Stimulated activated CD8-positive, alpha-beta memory T cell treated with anti-CD3 and anti-CD28 coated beads, Interleukin-4, amount 100 ng/mL, for 4 hours (primary cell): ENCODE measurements at places on chromosomes 5 and 9.

DNA sequence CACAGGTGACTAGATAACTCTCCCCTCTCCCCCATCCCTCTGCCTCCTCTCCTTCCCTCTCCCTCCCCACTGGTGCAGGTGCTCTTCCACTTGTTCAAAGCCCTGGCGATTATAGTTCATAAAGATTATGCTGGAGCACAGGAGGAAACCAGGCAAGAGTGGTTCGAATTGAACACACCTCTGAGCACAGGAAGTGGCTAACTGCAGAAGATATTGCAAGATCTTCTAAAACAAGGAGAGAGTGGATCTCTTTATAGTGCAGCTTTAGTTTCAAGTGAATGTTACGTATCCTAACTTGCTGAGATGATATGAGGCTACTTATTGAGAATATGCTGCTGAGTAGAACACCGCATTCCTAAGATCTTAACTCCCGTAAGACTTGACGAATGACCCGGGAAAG is 178.4 kb downstream of the GOLPH3 start:
- DNase-seq = no peak

DNA sequence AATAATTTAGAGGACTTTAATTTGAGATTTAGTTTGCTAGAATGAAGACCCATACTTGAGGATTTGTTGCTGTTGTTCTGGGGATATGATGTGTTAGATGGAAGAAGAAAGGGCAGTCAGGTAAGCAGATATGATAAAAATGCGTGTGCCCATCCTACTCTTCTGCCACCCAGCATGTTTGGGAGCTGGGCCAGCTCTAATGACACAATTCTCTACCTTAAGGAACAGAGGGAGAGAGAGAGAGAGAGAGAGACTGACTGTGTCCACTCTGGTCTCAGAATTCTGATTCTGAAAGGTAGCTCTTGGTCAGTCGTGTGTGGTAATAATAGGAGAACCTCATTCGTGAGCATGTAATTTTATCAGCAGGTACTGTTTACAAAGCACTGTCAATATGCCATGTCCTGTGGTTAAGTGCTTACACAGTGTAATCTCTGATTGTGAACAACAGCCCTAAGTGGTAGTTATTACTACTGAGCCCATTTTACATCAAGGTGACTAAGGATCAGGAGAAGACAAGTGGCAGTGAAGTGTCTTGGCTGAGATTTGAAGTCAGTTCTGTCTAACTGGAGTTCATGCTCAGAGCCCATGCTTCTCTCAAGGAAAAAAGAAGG is 307.4 kb upstream of the SEMA6A start:
- no peak for DNase-seq

GRCh38 chr5:151023651-151024050 is 3.3 kb downstream of the GPX3 start:
- DNase-seq = no peak

DNA sequence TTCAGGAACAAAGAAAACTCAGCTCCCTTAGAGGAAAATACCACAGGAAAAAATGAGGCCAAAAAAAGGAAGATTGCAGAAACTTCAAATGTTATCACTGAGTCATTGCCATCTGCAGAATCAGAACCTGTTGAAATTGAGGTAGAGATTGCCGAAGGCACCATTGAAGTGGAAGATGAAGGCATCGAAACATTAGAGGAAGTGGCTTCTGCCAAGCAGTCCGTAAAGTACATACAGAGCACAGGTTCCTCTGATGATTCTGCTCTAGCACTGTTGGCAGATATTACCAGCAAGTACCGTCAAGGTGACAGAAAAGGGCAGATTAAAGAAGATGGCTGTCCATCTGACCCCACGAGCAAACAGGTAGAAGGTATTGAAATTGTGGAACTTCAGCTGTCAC is 30.8 kb upstream of the NIM1K start:
- no peak for DNase-seq

GRCh38 chr5:9834871-9835770 is 205.0 kb upstream of the TAS2R1 start:
- DNase-seq = no peak

- no peak for DNase-seq
These were observed 1712.5 kb upstream of the C9orf72 start for GRCh38 chr9:29285818-29286217.

- DNase-seq = no peak
These were observed 26.4 kb downstream of the FGD3 start for GRCh38 chr9:92973700-92974099.

GRCh38 chr9:135443797-135444425 is 35.7 kb upstream of the PPP1R26 start:
- DNase-seq = no peak

GRCh38 chr5:109594217-109594616 is 95.5 kb upstream of the MAN2A1 start:
- DNase-seq = no peak

- DNase-seq = no peak
These were observed 232.8 kb upstream of the ZNF608 start for GRCh38 chr5:124979251-124979650.
